ENCODE measurements at places on chromosomes 5 and 9. TPM values are rescaled to one million over a fixed set of nuclear protein-coding genes. Genes with fewer than 3 reads are reported as not detected.

SH2D3C gene
- 1.6 TPM for total RNA-seq

ELOVL7 gene
- 24.3 TPM for total RNA-seq

OR1Q1 gene
- not detected for total RNA-seq

PLEKHG4B gene
- 46.6 TPM for total RNA-seq

SLC23A1 gene
- 1.6 TPM for total RNA-seq

LECT2 gene
- total RNA-seq: not detected

HNRNPH1 gene
- total RNA-seq: 893 TPM

IQGAP2 gene
- total RNA-seq: 24.7 TPM

Measured in type B pancreatic cell (in vitro differentiated cells).